ENCODE measurements at places on chromosomes 2 and 18. TPM values are rescaled to one million over a fixed set of nuclear protein-coding genes. Genes with fewer than 3 reads are reported as not detected.

The INHBB gene
- not detected for polyA plus RNA-seq

DNA sequence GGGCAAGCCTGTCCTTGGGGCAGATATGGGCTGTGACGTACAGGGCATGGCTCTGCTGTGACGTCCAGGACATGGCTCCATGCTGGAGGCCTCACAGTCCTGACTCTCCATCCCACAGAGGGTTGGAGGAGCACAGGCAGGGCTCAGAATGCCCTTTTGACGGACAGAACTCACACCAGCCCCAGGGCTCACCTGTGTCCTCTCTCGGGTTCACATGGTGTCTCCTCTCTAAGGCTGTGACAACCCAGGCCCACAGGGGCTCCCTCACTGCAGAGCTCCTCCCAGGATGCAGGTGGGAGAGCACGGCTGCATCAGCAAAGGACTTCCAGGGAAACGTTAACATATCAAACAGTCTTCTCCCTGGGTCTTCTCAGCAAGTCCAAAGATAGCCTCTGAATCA, 133.8 kb downstream of the EIPR1 start:
- no peak for DNase-seq
- no peaks in the 10 kb centered on the region for H3K36me3 ChIP-seq
- peaks cover 20% of the 10 kb centered on the region for H3K4me1 ChIP-seq
- peaks cover 11% of the 10 kb centered on the region for H3K27me3 ChIP-seq

The CAPN13 gene
- polyA plus RNA-seq: not detected

The ARL4C gene
- 90.9 TPM for polyA plus RNA-seq

The UGT1A9 gene
- polyA plus RNA-seq: not detected

GRCh38 chr18:22547807-22548561, 130.3 kb upstream of the CTAGE1 start:
- no peaks in the 10 kb centered on the region for H3K4me1 ChIP-seq
- no peak overlapping the region for H3K4me3 ChIP-seq
- no peaks in the 10 kb centered on the region for H3K36me3 ChIP-seq
- DNase-seq: no peak

Data from CD14-positive monocyte (primary cell).